ENCODE measurements at places on chromosomes 11 and 22.

- DNase-seq = no peak
These were observed 17.6 kb downstream of the MYH9 start for GRCh38 chr22:36369922-36370791.

- DNase-seq = no peak
These were observed 26.8 kb downstream of the BARX2 start for GRCh38 chr11:129402206-129403171.

DNA sequence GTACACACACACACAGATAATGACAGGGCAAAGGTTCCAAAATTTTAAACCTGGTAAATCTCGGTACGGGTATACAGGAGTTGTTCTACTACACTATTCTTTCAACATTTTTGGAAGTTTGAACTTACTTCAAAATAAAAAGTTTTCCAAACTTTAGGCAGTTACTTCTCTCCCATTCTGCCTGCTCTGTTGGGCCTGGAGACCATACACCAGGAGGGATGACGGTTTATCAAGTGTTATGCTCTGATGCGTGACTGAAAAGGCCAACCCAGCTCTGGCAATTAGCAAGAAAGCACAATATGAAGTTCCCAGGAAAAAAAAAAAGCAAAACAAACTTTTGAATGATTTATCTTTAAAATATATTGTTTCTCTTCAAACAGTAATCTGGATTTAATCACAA lies 969 bp downstream of the SERPIND1 start:
- no peak for DNase-seq

DNA sequence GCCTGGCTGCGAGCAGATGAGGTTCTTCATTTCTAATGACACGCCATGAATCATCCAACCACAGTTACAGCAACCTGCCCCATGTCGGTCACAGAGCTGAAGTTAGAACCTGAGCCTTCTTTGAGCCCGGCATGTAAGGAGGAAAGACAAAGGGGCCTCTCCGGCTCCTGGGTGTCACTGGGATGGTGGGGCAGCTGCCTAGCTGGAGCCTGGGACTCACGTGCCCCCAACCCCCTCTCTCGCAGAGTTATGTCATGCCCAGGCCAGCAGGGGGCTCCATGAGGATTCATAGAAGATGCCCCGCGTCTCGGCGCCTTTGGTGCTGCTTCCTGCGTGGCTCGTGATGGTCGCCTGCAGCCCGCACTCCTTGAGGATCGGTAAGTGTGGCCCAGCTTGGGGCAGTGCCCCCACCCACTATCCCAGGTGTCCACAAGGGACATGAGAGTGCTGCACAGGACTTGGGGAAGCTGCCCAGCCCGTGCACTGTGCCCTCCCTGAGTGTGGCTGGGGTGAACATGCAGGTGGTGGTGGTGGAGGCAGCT lies 148.5 kb downstream of the GRIK4 start:
- no peak for DNase-seq

DNA sequence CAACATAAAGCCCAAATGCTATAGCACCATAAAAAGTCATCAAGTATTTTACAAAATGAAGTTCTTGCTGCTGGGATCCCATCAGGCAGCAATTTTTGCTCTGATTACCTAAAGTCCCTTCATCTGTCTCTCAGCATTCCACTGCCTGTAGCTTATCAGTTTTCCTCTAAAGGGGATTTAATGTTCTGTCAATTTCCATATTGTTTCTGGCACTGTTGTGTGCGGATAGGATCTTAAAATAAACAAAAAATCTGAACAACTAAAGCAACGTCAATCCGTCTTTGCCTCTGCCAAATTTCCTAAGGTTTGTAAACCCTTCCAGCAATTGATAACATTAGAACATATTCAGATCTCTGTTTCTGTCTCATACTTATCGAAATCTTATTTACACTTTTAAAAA lies 1126.3 kb upstream of the RAG2 start:
- no peak for DNase-seq

GRCh38 chr11:29679996-29680395 lies 336.8 kb downstream of the KCNA4 start:
- no peak for DNase-seq

GRCh38 chr11:36051235-36052144 lies 107.6 kb downstream of the LDLRAD3 start:
- no peak for DNase-seq

DNA sequence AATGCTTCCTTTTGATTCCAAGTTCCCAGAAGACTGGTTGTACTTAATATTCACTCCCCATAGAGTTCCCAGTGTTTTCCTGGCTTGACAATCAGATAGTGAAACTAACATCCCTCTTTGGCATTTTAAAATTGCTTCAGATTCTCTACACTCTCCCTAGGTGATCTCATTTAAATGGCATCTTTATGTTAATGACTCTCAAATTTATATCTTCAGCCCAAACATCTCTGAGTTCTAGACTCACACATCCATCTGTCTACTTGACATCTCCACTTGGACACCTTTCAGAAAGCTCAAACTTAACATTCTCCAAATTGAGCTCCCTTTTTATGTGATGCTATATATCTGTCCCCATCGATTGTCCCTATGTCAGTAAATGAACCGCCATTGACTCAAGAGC lies 232.0 kb downstream of the NTM start:
- no peak for DNase-seq

DNA sequence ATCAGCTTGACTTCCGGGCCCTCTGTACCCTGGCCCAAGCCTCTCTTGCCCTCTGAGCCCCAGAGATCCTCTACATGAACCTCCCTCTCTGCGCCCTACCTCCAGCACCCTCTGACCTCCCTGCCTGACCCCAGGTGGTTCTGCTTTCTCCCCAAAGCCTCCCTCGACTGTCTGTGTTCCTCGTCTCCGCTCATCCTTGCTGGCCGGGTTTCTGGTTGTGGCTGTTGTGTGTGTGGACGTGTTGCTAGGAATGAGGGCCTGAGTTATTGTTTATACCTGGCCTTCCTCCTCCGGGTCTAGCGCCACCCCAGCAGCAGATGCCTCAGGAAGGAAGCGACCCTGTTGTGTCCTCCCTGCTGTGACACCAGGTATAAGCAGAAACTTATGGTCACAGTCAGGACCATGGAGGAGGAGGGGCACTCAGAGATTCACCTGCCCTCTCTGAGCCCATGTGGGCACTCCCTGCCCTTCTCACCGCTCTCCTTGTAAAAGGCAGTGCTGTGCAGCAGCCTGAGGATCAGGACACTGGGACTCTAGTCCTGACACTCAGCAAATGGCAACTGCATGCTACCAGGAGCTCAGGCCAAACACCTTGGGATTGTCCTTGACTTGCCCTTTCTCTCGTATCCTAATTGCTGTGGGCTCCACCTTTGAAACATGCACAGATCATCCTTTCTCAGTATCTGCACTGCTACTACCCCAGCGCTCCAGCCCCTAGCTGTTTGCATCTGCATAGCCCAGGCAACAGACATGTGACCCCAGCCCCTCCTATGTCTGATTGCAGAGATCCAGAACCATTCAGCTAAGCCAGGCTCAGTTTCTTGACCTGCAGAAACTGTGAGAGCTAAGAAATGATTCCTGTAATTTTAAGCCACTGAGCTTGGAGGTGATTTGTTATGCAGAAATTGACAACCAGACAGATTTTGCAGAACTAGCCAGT lies 140.1 kb downstream of the ST3GAL4 start:
- DNase-seq = no peak

DNA sequence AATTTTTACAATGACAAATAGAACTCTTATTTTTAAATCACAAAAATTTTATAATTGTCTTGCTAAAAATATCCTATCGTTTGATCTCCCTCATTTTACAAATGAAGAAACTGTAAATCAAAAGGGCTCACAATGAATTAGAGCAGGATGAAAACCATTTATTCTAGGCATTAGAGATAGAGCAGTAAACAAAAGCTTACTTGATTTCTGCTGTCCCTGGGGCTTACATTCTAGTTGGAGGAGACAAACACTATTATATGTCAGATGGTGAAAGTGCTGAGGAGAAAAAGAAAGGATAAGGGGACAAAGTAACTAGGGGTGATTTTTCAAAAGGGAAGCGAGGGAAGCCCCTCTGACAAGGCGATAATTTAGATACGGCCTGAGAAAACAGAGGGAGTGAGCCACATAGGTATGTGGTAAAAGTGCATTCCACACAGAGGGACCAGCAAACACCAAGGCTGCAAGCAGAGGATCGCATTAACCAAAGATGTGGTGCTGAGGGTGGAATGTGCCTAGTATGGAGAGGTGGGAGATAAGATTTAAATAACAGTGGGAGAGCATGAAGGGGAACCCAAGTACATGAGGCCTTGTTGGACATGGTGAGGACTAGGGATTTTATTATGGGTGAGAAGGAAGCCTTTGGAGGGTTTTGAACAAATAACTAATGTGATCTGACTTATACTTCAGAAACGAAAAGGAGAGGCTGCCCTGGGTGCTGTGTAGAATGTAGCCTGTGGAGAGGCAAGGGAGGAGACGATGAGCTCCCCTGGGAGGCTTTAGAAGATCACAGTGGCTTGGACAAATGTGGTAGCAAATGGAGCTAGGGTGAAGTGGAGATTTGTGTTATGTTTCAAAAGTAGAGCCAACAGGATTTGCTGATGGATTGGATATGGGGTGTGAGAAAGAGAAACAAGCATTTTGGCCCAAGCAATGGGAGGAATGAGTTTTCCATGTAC lies 62.1 kb downstream of the PDHX start:
- no peak for DNase-seq

DNA sequence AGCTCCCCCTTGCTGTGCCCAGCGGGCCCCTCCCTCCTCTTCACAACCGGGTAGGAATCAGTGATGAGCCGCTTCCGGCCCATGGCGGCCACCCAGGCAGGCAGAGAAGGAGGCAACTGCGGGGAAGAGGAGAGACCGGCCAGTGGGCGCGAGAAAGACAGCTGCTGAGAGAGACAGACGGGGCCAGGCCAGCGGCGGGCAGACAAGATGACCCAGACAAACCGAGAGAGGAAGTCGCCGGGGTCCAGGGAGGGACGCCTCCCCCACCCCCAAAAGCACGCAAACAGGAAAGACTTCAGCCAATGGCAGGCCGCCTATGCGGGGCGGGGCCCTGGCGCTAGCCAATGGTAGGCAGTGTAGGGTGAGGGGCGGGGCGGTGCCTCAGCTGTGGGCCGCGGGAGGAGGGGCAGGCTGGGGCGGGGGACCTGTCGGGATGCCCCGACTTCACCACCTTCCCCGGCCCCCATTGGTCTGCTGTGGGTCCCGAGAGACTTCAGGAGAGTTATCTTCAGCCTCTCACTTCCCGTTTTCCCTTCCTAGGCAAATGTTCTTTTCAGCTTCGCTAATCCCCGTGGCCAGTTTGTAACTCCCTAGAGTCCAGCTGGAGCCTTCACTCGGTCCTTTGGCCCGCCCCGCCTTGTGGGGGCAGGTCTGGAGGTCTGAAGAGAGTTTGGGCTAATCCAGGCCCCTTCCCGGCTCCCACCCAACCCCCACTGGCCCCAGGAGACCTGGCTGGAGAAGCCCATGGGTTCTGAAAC lies at the start of gene POLD4:
POLD4 (minus strand) TSS at position 230 of the 758 bp plus-strand sequence; CDS start at position 83, 147 bp downstream.
- peak; percentile 78 for DNase-seq

DNA sequence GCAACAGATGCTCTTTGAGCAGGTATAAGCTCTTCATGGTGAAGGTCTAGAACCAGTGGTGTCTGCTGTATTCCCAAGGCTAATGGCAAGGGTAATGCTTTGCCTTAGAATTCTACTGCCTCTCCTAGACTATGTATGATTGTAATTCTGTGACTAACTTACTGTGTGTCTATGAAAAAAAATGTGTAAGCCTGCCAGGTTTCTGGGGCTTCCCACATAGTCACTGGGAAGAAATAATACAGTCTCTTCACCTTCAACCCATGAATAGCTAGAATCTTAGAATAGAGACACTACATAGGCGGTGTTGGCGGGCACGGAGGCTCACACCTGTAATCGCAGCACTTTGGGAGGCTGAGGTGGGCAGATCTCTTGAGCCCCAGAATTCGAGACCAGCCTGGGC lies 84.1 kb downstream of the C11orf91 start:
- no peak for DNase-seq

GRCh38 chr11:65623852-65624616 lies 8.5 kb downstream of the PCNX3 start:
- no peak for DNase-seq

DNA sequence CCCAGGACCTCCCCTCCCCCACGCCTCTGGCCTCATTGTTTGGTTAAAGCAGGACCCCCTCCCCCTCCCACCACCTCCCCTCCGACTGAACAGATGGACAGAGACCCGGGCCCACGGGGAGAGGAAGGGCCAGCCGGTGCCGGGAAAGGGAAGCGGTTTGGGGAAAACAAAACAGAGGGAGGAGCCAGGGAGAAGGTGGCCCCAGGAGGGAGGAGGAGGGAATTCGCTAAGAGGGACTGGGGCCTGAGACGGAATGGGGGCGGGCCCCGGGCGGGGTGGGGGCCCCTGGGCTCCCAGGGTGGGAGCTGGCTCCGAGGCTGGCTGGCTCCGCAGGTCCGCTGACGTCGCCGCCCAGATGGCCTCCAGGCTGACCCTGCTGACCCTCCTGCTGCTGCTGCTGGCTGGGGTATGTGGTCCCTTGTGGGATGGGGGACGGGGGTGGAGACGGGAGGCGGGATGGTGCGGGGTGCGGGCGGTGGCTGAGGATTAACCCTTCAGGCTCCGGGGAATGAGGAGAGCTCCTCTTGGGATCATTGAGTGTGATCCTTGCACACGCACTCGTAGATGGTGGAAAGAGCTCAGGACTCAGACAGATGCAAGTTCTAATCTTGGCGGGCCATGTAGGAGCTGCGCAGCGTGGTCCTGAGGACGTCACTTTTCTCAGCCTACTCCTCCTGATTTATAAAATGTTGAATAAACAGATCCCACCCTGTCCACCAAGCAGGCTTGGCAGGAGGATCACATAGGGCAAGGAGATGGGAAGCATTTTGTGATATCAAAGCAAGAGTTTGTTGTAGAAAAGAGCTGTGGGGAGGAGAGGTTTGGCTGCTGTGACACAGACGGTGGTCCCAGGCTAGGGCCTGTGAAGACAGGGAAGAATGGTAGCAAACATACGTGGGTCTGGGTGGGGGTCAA lies 688 bp downstream of the SERPING1 start:
- peak; percentile 61 for DNase-seq

DNA sequence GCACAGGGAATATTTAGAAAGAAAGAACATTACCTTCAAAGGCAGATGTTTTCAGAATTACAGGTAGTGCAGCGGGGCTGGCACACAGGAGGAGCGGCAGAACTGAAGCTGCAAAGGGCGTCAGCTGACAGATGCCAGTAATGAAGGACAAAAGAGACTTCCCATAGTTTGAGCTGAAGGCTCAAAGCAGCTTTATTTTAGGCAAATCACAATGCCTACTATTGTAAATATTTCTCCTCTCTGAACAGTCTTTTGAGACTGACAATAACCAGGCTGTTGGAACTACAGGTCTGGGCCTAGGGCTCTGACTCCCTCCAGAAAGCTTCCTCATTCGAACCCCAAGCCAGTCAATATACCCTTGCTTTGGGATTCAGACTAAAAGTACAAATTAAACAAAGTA lies 256.9 kb upstream of the NARS2 start:
- no peak for DNase-seq

DNA sequence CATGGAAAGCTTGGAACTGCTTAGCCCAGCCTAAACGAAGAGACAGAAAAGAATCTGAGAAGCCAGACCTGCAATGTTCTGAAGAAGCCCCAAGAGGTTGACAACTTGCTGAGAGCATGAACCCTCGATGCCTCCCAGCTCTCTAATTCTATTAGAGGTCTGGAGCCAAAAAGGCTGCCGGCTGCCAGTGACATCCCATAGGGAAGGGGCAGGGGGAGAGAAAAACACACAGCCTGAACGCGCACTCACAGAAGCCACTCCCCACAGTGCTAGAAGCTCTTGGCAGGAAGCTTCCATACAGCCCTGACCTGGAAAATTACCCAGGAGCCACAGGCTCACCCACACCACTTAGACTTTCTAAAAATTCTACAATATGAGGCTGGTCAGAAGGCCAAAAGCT lies 18.3 kb downstream of the POLDIP3 start:
- DNase-seq = peak; percentile 41
